Stimulated activated CD8-positive, alpha-beta memory T cell treated with anti-CD3 and anti-CD28 coated beads, Interleukin-7, amount 100 ng/mL, for 1 hour (primary cell): ENCODE measurements at places on chromosomes 11 and 22.

- DNase-seq, result no peak
Measured at GRCh38 chr11:122226810-122227379, 110.9 kb upstream of the BLID start.

DNA sequence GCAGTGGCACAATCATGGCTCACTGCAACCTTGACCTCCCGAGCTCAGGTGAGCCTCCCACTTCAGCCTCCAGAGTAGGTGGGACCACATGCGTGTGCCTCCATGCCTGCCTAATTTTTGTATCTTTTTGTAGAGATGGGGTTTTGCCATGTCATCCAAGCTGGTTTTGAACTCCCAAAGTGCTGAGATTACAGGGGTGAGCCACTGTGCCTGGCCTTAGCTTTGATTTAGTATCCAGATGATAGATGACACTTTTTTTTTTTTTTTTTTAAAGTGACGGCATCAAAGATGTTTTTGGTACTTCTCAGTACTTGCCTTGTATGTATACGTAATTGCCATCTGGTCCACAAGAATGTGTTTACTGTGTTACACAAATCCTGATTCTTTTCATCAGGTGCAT lies 23.4 kb downstream of the LDHAL6A start:
- no peak for DNase-seq

- DNase-seq, result no peak
Measured at GRCh38 chr11:75503531-75504099, 22.1 kb downstream of the GDPD5 start.

DNA sequence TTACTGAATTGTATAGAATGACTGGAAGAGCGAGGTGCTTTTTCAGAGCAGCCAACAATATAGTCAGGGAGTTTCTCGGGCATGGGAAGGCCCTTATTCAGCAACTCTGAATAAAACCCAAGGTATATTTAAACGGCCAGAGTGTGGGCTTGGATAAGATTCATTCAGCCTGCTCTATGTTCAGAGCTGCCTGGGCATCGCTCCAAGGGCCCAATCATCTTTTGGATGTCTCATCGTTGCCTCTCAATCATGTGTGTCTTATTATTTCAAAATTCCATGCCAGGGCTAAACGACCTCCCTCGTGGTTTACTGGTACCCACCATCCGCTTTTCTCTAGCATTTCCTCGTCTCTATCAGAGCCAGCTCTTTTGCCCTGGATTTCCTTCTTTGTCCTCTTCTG lies 19.5 kb upstream of the NTM start:
- no peak for DNase-seq

- DNase-seq, result no peak
Measured at GRCh38 chr22:47250995-47251765, 488.7 kb downstream of the TBC1D22A start.

DNA sequence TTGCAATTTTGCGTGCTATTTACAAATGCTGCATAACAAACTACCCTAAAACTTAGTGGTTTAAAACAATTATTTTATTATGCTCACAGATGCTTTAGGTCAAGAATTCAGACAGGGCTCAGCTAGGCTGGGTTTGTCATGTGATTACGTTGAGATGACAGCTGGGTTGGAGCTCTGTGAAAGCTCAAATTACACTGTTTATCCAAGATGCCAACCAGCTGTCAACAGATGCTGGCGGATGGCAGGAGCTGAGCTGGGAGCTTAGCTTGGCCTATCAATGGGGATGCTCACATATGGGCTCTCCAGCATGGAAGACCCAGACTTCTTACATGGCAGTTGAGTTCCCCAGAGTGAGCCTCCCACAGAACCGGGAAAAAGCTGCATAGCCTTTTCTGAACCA lies 62.7 kb downstream of the STK33 start:
- no peak for DNase-seq

GRCh38 chr11:46290598-46291309 lies 13.3 kb downstream of the CREB3L1 start:
- no peak for DNase-seq

- DNase-seq, result peak; percentile 25
Measured at GRCh38 chr11:113994077-113994954, 19.4 kb downstream of the HTR3A start.

DNA sequence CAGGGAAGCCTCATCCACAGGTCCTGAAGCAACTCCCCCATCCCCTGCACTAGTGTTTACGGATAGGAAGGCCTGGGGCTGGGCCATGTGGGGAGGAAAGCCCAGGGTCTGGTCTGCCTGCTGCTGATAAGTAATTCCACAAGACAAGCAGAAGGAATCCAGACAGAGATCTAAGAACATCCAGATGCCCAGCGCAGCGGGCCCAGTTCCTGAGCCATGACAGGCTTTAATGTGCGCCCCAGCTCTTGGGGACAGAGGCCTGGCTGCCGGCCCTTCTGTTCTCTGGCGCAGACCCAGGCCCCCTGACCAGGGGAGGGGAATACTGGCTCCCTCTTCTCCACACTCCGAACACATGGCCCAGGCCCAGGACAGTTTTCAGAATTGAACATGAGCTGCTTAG lies 28.8 kb upstream of the ETS1 start:
- no peak for DNase-seq

DNA sequence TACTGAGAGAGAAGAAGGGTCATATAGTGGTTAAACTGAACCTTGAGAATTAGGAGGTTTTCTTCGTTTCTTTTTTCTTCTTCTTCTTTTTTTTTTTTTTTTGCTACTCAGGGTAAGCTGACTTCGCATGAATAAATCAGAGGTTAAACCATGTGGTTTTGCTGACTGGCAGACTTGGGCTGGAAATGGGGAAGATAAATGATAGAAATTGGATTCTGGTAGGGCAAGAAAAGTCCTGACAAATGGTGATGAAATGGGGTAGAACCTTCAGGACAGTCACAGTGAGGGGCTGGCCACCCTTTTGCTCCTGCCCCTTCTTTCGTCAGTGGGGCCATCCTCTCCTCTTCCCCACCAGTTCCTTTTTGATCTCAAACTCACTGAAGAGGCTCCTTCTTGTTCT lies 1.6 kb upstream of the SWAP70 start:
- DNase-seq, result no peak

GRCh38 chr11:83063073-83063754 lies 8.5 kb downstream of the RAB30 start:
- DNase-seq, result no peak

- DNase-seq, result no peak
Measured at GRCh38 chr22:20424932-20425565, 12.6 kb downstream of the SCARF2 start.

- DNase-seq, result no peak
Measured at GRCh38 chr11:297586-298405, 1.5 kb downstream of the IFITM5 start.

GRCh38 chr11:107711861-107712755 lies at the start of gene SLN:
Gene SLN, minus strand, starts transcription at chr11:107712056.
- DNase-seq, result no peak

DNA sequence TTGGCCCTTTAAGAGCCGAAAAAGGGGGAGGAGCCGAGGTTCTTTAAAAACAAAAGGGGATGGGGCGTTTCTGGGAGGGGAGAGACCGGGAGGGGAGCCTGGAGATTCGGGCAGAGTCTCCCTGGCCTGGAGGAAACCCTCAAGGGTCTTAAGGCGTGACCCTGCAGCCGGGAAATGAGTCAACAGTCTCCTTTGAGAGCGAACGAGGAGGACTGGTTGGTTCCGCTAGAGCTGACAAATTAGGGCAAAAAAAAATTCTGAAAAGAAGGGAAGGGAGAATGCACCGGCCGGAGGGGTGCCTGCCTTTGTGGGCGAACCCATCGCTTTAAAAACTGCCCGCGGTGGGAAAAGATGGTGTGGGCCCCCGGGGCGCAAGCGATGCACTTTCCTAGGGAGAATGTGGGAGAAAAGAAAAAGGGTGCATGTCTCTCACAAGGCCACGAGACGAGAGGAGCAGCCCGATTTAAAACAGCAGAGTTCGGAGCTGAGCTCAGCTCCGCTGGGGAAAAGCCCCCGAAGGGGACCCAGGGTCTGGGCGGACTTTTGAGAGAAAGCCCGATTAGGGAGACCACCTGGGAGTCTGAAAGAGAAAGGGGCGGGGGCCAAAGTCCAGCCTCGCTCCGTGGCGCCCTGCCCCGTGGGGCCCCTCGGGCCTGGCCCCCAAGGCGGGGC lies 874 bp downstream of the ZFTA start:
- DNase-seq, result no peak

GRCh38 chr11:117175104-117175503 lies 3.4 kb upstream of the SIDT2 start:
- DNase-seq, result no peak

DNA sequence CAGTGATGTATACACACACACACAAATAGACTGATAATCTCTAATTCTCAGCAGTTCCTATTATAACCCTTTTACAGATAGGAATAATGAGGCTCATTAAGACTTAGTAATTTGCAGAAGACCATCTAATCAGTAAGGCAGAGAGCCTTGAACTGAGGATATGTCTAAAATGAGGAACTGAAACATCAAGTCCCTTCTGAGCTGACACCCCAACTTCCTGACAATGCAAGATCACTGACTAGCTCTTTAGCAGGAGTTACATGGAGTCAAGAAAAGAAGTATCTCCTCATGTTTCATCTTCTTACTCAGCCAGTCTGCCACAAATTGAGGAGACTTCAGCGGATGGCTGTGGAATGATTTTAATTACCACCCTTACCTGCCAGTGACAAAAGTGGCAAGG lies 193.0 kb downstream of the MSANTD4 start:
- DNase-seq, result no peak

DNA sequence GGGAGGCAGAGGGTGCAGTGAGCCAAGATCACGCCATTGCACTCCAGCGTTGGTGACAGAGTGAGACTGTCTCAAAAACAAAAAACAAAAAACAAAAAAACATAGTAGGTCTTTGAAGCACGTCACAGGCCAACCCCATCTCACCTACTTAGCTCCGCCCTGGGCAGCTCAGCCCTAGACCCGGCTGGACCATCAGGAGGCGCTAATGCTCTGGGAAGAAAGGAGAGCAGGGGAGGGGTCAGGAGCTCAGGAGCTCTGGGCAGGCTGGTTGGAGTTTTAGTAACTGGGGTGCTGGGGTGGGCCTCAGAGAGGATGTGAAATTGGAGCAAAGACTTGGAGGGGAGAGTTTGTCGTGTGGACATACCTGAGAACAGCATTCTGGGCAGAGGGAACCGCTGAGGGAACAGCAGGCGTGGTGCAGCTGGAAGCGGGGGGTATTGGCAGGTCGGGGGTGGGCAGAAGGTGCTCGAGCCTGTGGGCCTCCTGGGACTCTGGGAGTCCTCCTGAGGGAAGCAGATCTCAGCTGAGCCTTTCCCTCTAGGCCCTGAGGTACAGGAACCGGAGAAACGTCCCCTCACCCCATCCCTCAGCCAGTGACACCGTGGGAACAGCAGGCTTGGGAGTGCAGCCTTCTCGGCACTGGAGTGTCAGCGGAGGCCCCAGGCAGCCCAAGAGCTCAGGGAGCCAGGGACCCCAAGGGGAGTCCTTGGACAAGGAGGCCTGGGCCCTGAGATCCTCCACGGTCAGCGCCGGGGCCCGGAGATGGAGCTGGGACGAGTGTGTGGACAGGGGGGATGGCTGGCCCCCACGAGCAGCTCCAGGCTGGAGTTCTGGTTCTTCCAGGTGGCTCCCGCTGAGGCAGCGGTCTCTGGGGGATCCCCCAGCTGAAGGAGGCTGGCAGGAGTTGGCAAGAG lies 2.2 kb upstream of the RPS6KA4 start:
- DNase-seq, result no peak

- DNase-seq, result no peak
Measured at GRCh38 chr22:42933485-42934091, 76.5 kb upstream of the ARFGAP3 start.
